H9 (cell line): ENCODE measurements at places on chromosomes 12 and 14.

GRCh38 chr14:53927171-53927570 is 29.5 kb downstream of the BMP4 start:
- no peaks in the 10 kb centered on the region for H3K4me1 ChIP-seq
- H3K27ac ChIP-seq, result no peak overlapping the region
- H3K27me3 ChIP-seq, result no peaks in the 10 kb centered on the region
- no peaks in the 10 kb centered on the region for H3K36me3 ChIP-seq

GRCh38 chr12:25496098-25496587 is 56.9 kb downstream of the LMNTD1 start:
- no peaks in the 10 kb centered on the region for H3K27me3 ChIP-seq
- DNase-seq, result no peak
- H3K4me3 ChIP-seq, result no peak overlapping the region
- no peak overlapping the region for H3K27ac ChIP-seq
- H3K36me3 ChIP-seq, result no peaks in the 10 kb centered on the region; the same call in 1 of the 3 replicates

GRCh38 chr14:51848120-51848519 is 12.3 kb upstream of the GNG2 start:
- H3K4me1 ChIP-seq, result peaks cover 5% of the 10 kb centered on the region; the same call in 1 of the 2 replicates
- no peak overlapping the region for H3K4me3 ChIP-seq
- DNase-seq, result no peak
- no peak overlapping the region for H3K27ac ChIP-seq
- H3K36me3 ChIP-seq, result no peaks in the 10 kb centered on the region
- no peaks in the 10 kb centered on the region for H3K27me3 ChIP-seq

GRCh38 chr12:47997321-47997720 is 7.0 kb downstream of the COL2A1 start:
- no peak overlapping the region for H3K4me3 ChIP-seq
- DNase-seq, result no peak
- no peaks in the 10 kb centered on the region for H3K4me1 ChIP-seq

DNA sequence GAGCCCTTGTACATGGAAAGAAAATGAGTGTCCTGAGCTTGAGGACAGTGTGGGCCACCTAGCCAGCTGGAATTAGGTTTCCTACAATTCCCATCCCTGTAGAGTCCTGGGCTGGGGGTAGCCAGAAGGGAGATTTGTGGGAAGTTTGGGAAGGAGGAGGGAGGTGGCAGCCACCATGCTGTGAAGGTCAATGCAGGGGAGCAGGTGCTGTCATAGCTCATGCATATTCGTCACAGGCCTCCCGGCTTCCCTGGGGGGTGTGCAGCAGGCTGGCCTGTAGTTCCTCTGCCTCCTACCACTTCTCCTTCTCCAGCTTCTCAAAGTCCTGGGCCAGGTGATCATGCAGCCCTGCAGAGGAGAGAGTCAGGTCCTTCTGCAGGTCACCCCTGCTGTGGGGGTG is 121.3 kb downstream of the TBX3 start:
- H3K4me3 ChIP-seq, result no peak overlapping the region
- no peaks in the 10 kb centered on the region for H3K27me3 ChIP-seq
- H3K36me3 ChIP-seq, result no peaks in the 10 kb centered on the region
- peak; percentile 70 for DNase-seq

- no peak for DNase-seq
- peaks cover 8% of the 10 kb centered on the region; the same call in 1 of the 2 replicates for H3K4me1 ChIP-seq
- H3K27ac ChIP-seq, result no peak overlapping the region
- no peak overlapping the region for H3K4me3 ChIP-seq
- H3K27me3 ChIP-seq, result no peaks in the 10 kb centered on the region
Measured at GRCh38 chr12:108825201-108825950, 32.0 kb downstream of the SSH1 start.

DNA sequence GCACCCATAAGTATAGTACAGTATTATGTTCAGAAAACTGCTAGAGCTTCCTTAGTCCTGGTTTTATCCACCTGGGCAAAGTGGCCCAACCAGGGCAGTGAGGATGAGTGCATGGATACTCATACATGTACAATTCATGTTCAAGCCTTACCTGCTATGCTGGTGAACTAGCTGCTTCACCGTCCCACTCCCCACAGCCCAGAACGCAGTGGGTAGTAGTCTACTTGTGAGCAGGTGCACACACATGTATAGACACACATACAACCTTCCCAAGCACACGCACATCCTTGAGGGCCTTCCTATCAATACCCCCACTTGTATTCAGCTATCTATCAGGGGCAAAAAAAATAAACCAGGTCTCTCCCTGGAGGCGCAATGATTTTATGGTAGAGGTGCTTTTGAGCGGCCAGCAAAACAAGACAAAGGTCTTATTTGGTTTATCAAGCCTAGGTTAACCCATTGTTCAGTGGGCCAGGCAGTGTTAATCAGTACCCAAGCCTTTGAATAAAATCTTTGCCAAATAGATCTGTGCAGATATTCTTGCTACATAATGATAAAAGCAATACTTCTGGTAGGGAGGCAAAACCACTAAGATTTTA is 69.8 kb downstream of the ZFP36L1 start:
- no peaks in the 10 kb centered on the region for H3K27me3 ChIP-seq
- no peak overlapping the region for H3K4me3 ChIP-seq
- no peak overlapping the region for H3K27ac ChIP-seq

DNA sequence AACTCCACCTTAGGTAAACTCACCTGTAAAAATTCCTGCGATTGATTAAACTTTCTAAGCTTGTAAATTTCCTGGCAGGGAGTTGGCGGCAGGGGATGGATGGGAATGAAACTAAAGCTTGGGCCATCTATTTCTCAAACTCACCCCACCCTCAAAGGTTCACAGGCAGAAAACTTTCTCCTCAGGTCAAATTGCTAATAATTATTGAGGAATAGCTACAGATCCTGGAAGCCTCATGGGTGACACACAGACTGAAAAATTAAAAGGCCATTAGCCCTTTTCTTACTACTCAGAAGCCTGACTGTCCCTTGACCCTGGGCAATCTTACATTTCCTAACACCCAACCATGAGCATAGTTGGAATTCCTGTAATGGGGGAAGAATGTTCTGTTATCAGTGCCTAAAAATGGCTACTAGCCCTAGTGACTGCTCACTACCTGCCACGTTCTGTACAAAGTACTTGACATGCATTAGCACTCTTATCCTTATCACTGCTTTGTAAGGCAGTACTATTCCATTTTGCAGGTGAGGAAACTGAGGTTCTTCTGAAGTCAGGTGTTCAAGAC is 12.4 kb upstream of the SYNDIG1L start:
- no peaks in the 10 kb centered on the region; the same call in 2 of the 3 replicates for H3K36me3 ChIP-seq
- H3K27me3 ChIP-seq, result no peaks in the 10 kb centered on the region
- H3K27ac ChIP-seq, result no peak overlapping the region
- DNase-seq, result no peak
- peaks cover 7% of the 10 kb centered on the region; the same call in 1 of the 2 replicates for H3K4me1 ChIP-seq

- no peak for DNase-seq
- no peaks in the 10 kb centered on the region for H3K36me3 ChIP-seq
- H3K4me1 ChIP-seq, result no peaks in the 10 kb centered on the region
- no peak overlapping the region for H3K27ac ChIP-seq
- no peaks in the 10 kb centered on the region for H3K27me3 ChIP-seq
- no peak overlapping the region for H3K4me3 ChIP-seq
Measured at GRCh38 chr12:89179983-89180382, 172.3 kb downstream of the DUSP6 start.

- no peaks in the 10 kb centered on the region for H3K27me3 ChIP-seq
- H3K4me3 ChIP-seq, result no peak overlapping the region
- peak; percentile 52 for DNase-seq
Measured at GRCh38 chr12:56601503-56601902, 28.6 kb downstream of the BAZ2A start.

- no peaks in the 10 kb centered on the region for H3K36me3 ChIP-seq
- H3K4me1 ChIP-seq, result no peaks in the 10 kb centered on the region
- no peak for DNase-seq
- H3K4me3 ChIP-seq, result no peak overlapping the region
- no peak overlapping the region for H3K27ac ChIP-seq
- H3K27me3 ChIP-seq, result no peaks in the 10 kb centered on the region
Measured at GRCh38 chr12:13289653-13290289, 93.2 kb downstream of the EMP1 start.

DNA sequence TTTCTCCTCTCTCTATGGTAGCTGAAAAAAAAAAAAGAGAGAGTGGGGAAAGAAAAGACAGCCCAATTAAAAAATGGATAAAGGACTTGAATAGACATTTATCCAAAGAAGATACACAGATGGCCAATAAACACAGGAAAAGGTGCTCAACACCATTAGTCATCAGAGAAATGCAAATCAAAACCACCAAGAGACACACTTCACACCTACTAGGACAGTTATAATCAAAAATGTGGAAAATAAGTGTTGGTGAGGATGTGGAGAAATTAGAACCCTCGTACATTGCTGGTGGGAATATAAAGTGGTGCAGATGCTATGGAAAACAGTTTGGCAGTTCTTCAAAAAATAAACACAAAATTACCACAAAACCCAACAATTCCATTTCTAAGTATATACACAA is 172.4 kb upstream of the GRIN2B start:
- no peak overlapping the region for H3K27ac ChIP-seq
- no peak overlapping the region for H3K4me3 ChIP-seq
- no peaks in the 10 kb centered on the region for H3K27me3 ChIP-seq
- H3K4me1 ChIP-seq, result peaks cover 3% of the 10 kb centered on the region; the same call in 1 of the 2 replicates
- no peak for DNase-seq

DNA sequence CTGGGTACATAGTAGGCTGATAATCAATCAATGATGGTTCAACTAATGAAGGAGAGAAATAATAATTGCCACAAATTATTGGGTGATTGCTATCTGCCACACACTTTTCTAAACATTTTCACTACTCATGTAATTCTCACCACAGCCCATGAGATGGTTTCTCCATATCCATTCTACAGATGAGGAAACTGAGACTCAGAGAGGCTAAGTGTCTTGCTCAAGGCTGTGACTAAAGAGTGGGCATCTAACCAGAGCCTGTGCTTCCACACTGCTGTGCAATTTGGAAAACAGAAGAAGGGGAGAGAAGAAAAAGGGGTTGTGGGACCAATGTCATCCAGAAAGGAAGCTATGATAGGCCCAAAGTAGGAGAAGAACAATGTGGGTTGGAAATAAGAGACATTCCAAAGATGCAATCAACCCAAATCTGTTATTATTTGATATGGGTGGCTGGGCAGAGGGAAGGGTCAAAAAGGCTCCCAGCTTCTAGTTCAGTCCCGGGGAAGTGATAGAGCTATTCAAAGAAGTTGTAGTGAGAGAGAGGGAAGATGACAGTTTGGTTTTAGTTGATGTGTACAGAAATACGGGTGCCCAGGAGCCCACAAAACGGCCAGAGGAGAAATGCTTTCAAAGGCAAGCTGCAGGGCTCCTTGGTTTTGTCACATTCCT is 483 bp upstream of the NR1H4 start:
- no peak overlapping the region for H3K4me3 ChIP-seq
- no peak overlapping the region for H3K27ac ChIP-seq
- no peaks in the 10 kb centered on the region for H3K27me3 ChIP-seq
- H3K36me3 ChIP-seq, result no peaks in the 10 kb centered on the region
- DNase-seq, result no peak

DNA sequence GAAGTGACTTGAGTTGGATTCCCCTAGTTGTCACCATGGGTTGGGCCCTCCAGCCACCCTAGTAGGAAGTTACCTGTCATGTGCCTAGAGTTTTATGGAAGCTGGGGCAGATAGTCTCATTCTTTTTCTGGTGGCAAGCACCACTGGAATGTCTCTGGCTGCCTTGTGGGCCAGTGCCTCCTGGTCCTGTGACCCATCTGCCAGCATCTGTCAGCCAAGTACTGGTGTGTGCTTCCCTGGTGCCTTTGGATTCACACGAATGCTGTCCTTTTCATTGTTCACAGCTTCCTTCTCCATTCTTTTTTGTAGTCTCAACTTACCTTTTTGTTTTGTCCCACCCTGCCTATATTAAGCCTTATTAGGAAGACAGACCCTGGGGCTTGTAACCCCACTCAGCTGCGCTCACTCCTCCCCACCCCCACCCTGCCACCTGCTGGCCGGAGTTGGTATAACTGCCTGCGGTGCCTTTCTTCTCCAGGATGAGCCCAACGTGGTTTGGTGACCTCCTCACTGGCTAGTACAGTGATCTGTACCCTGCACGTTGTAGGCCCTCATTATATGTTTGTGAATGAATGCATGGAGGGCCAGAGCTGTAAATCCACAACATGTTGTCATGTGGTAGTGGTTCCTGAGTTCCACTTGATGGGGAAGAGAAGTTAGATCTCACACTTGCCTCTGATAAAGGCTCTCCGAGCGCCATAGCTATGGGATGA is 125.7 kb downstream of the TSPAN9 start:
- peak; percentile 81 for DNase-seq
- H3K27me3 ChIP-seq, result peaks cover 13% of the 10 kb centered on the region; the same call in 1 of the 2 replicates
- no peak overlapping the region for H3K4me3 ChIP-seq
- H3K27ac ChIP-seq, result no peak overlapping the region
- H3K4me1 ChIP-seq, result peaks cover 1% of the 10 kb centered on the region; the same call in 1 of the 2 replicates
- H3K36me3 ChIP-seq, result peaks cover 3% of the 10 kb centered on the region; the same call in 1 of the 2 replicates

- H3K4me3 ChIP-seq, result no peak overlapping the region; the same call in 2 of the 3 replicates
- no peaks in the 10 kb centered on the region for H3K4me1 ChIP-seq
- no peak overlapping the region for H3K27ac ChIP-seq
- no peak for DNase-seq
- H3K27me3 ChIP-seq, result no peaks in the 10 kb centered on the region
Measured at GRCh38 chr14:69281450-69282169, 21.7 kb downstream of the GALNT16 start.

GRCh38 chr14:89697281-89698060 is 257.1 kb downstream of the EFCAB11 start:
- no peak for DNase-seq
- H3K4me3 ChIP-seq, result no peak overlapping the region
- H3K27ac ChIP-seq, result no peak overlapping the region

DNA sequence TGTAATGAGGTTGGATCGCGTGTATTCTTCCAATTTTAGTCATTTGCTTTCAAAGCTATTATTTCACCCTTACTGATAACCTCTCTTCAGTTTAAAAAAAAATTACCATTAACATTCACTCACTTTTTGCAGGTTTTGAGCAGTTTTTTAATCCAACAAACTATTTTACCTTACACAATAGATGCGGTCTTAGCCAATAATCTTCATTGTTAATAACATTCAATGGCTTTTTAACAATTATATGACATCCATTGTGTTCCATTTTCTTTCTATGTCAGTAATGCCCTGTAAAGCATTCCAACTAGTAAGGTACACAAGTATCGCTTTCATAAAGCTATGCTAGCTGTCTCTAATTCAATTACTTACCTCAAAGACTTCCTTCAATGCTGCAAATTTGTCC is 18.9 kb upstream of the OTX2 start:
- no peak for DNase-seq
- H3K27ac ChIP-seq, result no peak overlapping the region
- H3K4me3 ChIP-seq, result no peak overlapping the region
- no peaks in the 10 kb centered on the region for H3K27me3 ChIP-seq

GRCh38 chr12:843609-844008 is 91.2 kb downstream of the WNK1 start:
- no peaks in the 10 kb centered on the region for H3K4me1 ChIP-seq
- H3K36me3 ChIP-seq, result peaks cover 4% of the 10 kb centered on the region; the same call in 1 of the 2 replicates
- H3K4me3 ChIP-seq, result no peak overlapping the region
- no peak for DNase-seq
